Mesendoderm (in vitro differentiated cells): ENCODE measurements at places on chromosomes 13 and 19.

GRCh38 chr13:25147638-25148401 is 24.3 kb downstream of the AMER2 start:
- DNase-seq, result no peak

- no peak for DNase-seq
These were observed 37.1 kb downstream of the MYO9B start for GRCh38 chr19:17112700-17113099.

- DNase-seq, result no peak
These were observed 279.8 kb upstream of the EDNRB start for GRCh38 chr13:78198419-78198818.

GRCh38 chr19:35211545-35212230 is 16.9 kb downstream of the FAM187B start:
- no peak for DNase-seq

GRCh38 chr19:35063940-35064818 is 22.7 kb downstream of the HPN start:
- DNase-seq, result no peak

DNA sequence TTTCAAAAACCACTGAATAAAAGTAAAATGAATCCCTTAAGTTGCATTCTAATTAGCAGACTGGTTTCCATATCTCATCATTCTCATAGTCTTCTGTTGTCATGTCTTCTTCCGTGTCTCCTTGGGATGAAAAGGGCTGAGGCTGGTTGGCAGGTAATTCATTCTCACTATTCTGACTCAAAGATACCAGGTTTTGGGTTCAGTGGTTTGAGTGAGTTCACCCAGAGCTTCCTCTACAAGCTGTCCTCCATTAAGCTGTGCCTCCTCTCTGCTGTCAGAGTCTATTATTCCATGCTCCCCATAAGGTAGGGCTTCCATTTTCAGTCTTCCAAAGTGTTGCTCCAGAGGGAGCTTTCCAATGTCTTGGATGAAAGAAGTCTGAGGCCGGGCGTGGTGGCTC is 68.3 kb downstream of the FNDC3A start:
- DNase-seq, result no peak

DNA sequence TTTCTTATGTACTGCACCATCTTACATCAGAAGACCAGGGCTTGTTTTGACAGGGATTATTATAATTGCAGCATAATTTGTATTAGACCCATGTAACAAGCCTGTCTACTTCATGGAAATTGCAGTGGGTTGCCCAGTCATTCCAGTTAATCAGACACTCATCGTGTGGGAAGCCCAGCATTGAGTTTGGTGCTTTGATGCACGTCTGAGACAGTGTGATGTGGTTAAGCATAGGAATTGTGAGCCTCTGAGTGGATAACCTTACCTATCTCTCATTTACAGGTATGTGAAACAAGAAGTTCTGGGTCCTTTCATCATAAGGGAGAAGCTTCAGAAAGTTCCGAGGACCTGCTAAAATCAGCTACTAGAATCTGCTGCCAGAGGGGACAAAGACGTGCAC is 12.8 kb downstream of the RGCC start:
- no peak for DNase-seq

DNA sequence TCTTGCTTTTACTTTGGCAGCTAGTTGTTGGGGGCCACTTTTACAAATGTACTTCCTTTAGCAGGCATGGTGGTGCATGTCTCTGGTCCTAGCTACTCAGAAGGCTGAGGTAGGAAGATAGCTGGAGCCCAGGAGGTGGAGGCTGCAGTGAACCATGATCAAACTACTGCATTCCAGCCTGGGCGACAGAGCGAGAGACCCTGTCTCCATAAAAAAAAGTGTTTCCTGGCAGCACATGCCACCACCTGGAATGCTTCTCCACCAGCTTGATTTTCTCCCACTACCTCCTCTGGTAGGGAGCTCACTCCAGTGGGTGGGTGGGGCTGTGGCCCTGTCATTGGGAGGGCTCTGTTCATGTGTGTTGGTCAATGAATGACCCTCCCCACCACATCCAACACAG is 12.5 kb downstream of the FZR1 start:
- no peak for DNase-seq

DNA sequence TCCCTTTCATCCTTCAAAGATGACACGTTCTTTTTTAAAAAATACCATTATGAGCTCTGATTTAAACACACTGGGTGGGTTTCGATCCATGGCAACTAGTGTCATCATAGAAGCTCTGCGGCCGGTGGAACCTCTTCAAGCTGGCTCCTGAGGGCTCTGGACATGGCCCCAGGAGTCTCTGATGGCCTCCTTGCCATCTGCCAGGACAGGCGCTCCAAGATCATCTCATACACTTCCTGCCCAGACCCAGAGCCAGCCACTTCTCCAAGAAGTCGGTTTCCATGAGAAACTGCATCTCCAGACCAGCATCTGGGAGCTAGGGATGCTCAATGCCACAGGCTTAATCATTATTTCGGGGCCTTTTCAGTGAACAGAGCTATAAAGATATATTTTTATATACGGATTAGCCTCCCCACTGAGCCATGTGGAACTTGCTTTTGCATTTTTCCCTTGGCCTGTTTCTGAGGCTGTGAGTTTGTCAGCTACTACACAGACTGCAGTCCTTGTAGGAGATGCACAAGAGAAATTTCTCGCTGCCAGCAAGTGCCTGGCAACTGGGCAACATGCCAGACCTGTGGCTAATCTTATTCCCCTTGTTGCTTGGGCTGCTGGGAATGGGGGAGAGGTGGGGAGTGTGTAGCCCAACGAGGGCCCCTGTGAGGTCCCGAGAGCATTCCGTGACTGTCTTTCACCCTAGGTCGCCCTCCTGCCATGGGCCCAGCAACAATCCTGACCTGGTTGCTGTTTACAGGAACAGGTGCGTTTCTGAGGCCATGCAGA is 15.9 kb downstream of the SUGP1 start:
- no peak for DNase-seq

- DNase-seq, result peak; percentile 97
These were observed at the start of gene ZNF418 for GRCh38 chr19:57934820-57935665. Gene ZNF418 (minus strand): TSS chr19:57935402. CDS start chr19:57933822, 1,580 bp downstream.

DNA sequence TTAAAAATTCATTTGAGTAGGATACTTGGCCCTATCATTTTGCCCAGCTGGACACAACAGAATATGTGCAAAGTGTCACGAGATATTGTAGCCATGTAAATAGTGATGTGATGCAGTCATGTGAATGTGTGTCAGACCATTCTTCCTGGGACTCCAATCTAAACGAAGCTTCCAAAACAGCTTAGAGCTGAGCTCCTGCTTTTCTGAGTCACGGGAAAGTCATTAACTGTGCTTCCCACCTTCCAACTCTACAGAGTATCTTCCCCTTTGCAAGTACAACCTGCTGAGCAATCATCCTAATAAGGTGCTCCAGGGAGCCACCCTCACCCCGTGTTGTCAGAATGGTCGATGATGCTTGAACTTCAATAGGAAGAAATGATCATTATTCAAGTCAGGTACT is 294.7 kb downstream of the MYO16 start:
- DNase-seq, result peak; percentile 3

DNA sequence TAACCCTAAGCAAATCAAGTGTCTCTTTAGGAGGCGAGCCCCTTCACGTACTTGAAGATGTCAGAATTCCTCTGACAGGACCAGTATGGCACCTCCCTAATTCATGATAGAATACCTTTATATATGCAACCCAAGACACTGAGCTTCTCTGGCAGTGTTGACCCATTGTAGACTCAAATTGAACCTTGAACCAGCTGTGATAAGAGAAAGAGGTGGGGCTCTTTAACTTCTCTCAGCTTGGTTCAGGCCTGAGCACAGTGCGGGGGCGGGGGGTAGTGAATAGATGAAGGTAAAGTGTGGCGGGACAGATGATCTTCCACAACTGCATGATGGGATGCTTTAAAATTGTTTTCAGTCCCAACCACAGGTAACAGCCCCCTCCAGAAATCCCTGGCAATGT is 12.1 kb downstream of the MBNL2 start:
- no peak for DNase-seq

DNA sequence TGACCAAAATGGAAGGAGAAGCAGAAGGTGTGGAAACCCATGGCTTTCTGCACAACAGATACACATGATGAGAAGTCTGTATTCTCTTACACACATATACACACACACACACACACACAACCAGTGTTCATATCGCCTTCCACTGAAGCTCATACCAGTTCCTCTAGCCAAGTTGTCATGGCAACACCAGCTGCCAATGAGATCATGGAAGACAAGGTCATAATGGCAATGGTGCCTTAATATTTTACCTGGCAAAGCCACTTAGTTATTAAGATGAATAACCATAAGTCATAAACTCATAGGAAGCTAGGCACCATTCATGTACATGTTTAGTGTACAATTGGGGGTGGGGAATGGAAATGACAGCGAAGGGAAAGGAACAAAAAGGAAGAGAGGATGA is 2.6 kb upstream of the DHRS12 start:
- peak; percentile 58 for DNase-seq

DNA sequence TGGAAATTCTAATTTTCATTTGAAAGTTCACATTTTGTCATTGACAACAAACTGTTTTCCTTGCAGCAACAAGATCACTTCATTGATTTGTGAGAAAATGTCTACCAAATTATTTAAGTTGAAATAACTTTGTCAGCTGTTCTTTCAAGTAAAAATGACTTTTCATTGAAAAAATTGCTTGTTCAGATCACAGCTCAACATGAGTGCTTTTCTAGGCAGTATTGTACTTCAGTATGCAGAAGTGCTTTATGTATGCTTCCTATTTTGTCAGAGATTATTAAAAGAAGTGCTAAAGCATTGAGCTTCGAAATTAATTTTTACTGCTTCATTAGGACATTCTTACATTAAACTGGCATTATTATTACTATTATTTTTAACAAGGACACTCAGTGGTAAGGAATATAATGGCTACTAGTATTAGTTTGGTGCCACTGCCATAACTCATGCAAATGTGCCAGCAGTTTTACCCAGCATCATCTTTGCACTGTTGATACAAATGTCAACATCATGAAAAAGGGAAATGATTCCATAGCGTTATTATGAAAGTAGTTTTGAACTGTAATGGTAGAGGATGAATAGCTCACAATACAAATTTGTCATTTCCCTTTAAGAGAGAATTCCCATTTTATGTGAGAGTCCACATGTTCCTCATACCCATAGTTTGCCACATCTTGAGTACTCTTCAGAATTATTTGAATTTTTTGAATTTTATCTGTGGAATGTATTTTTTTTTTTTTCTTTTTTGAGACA is 2.6 kb downstream of the BRCA2 start:
- no peak for DNase-seq

GRCh38 chr19:28685802-28686201 is 527.1 kb downstream of the UQCRFS1 start:
- no peak for DNase-seq

DNA sequence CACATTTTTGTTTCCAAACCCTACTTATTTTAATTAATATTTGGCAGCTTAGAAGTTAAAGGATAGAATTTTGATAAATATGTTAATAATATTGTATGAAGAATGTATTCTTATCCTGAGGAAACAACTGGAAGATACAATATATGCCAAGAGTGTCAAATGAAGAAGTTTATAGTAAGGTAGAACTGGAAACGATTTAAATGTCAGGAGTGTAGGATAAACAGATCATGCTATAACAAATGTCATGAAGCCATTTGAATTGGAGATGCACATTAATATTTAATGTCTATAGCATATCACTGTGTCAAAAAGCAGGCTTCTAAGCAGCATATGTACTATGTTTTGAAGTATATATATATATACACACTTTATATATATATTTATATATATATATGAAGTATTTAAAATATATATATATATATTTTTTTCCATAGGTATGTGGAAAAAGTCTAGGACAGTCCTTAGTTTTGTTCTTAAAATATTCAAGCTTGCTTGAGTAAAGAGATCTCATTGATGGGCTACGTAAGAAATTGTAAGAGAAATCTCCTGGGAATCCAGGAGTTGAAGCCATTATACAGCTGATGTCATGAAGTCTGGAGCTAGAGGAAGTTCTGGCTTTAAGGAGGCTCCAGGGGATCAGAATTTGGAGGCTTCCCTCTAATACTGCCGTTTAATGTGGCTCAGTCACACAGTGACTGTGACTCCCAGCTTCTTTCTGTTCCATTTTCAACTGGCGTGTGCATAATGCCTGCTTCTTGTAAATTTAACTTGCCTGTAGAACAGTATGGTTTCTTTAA is 79.9 kb upstream of the MYCBP2 start:
- DNase-seq, result no peak

DNA sequence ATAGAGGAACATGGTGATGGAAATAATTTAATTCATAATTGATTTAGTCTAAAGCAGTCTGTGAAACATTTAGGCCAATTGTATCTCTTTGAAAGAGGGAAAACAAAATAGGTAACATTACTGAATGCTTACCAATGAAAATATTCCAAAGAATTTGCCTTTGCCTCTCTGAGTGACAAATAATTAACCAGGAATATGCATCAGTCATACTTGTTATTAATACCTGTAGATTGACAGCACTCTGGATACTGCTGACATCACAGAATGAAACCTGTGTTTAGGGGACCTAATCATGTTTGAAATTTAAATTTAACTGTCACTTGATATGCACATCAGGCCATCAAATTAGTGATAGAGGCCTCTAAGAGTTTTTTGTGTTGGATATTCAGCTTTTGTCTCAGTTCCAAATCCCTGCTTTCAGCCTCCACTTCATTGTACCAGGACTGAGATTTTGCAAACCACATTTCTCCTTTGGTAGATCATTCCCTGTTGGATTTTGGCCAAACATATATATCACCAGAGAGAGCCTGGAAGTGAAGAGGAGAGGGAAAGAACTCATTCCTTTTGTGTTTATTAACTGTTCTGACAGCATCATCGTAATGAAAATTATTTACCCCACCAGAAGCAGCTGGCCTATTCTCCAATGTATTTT is 64.8 kb upstream of the KLHL1 start:
- DNase-seq, result no peak

DNA sequence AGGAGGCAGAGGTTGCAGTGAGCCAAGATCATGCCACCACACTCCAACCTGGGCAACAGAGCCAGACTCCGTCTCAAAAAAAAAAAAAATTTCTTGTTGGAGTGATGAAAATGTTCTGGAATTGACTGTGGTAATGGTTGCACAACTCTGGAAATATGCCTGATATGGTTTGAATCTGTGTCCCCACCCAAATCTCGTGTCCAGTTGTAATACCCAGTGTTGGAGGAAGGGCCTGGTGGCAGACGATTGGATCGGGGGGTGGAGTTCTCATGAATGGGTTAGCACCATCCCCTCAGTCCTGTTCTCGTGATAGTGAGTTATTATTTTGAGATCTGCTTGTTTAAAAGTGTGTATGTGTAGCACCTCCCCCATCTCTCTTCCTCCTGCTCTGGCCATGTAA is 41.1 kb upstream of the MAP3K10 start:
- no peak for DNase-seq
